ENCODE measurements at places on chromosomes 16 and 17. TPM values are rescaled to one million over a fixed set of nuclear protein-coding genes. Genes with fewer than 3 reads are reported as not detected.

DNA sequence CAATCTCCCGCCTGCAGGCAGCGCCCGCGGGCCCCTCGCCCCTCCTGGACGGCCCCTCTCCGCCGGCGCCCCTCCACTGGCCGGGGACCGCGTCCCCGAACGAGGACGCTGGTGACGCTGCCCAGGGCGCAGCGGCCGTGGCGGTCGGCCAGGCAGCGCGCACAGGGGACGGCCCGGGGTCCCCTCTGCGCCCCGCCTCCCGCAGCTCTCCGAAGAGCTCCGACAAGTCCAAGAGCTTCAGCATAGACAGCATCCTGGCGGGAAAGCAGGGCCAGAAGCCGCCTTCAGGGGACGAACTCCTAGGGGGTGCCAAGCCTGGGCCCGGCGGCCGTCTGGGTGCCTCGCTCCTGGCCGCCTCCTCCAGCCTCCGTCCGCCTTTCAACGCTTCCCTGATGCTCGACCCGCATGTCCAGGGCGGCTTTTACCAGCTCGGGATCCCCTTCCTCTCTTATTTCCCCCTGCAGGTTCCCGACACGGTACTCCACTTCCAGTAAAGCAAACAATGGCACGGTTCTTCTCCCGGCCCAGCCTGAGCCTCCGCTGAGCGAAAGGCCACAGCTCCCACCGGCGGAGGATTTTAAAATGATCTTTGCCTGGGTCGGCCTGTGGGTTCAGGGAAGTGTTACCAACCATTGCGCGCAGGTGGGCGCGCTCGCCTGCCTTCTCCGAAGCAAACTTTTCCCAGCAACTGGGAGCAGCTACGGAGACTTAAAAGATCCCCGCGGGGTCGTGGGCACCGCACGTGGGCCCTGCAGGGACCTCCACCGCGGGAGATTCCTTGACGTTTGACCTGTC, 1.1 kb downstream of the FOXL1 start:
- no peak overlapping the region for H3K27ac ChIP-seq
- no peaks in the 10 kb centered on the region for H3K36me3 ChIP-seq
- H3K27me3 ChIP-seq, result peaks cover 62% of the 10 kb centered on the region
- no peak overlapping the region for H3K4me3 ChIP-seq
- peaks cover 9% of the 10 kb centered on the region for H3K4me1 ChIP-seq

GRCh38 chr16:86529160-86529559, 18.8 kb downstream of the FOXF1 start:
- H3K27me3 ChIP-seq, result no peaks in the 10 kb centered on the region
- H3K36me3 ChIP-seq, result no peaks in the 10 kb centered on the region
- H3K27ac ChIP-seq, result no peak overlapping the region
- no peak for DNase-seq

GRCh38 chr16:89334461-89334860, 117.0 kb downstream of the ZNF778 start:
- no peak overlapping the region for H3K27ac ChIP-seq
- H3K27me3 ChIP-seq, result no peaks in the 10 kb centered on the region
- H3K36me3 ChIP-seq, result peaks cover 4% of the 10 kb centered on the region

DNA sequence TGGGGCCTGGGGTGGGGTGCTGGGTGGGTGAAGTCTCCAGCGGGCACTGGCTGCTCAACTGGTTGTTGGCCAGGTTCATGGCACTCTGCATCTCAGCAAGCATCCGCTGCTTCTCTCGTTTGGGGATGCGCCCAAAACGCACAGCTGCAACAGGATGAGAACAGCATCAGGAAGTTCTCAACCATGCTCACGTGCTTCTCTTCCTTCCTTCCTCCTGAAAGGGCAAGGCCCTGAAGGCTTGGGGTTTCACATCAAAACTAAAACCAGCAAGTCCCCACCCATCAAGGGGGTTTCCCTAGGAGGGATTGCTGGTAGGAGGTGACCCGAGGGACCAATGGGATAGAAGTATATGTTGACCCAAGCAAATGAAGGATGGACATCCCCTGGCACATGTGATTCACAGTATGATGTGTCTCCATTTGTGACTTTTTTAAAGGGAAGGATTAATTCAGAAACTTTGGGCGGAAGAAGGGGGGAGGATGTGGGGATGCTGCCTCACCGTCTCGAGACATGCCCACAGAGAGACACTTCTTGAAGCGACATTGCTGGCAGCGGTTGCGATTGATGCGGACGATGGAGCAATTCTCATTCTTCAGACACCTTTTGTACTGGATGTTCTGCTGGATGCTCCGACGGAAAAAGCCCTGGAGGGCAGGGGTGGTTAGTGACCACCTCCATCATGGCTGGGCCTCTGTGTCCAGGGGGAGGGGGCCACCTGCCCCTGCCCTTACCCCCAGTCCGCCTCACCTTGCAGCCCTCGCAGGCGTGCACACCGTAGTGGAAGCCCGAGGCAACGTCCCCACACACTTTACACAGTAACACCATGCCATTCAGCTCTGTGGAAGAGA, 4.2 kb downstream of the NR1D1 start:
- H3K4me1 ChIP-seq, result peaks cover 77% of the 10 kb centered on the region
- peaks cover 43% of the 10 kb centered on the region for H3K36me3 ChIP-seq
- peak overlapping the region; percentile 77 for H3K4me3 ChIP-seq
- DNase-seq, result peak; percentile 91
- H3K27me3 ChIP-seq, result no peaks in the 10 kb centered on the region

GRCh38 chr17:8966926-8967325, 1.4 kb upstream of the PIK3R5 start:
- H3K27me3 ChIP-seq, result no peaks in the 10 kb centered on the region
- no peak for DNase-seq
- H3K36me3 ChIP-seq, result peaks cover 40% of the 10 kb centered on the region
- peak overlapping the region; percentile 100 for H3K4me3 ChIP-seq
- peaks cover 44% of the 10 kb centered on the region for H3K4me1 ChIP-seq

GRCh38 chr17:10046786-10047785, 142.0 kb upstream of the RCVRN start:
- H3K4me1 ChIP-seq, result peaks cover 2% of the 10 kb centered on the region
- no peaks in the 10 kb centered on the region for H3K27me3 ChIP-seq
- H3K27ac ChIP-seq, result no peak overlapping the region

- H3K27ac ChIP-seq, result no peak overlapping the region
- H3K27me3 ChIP-seq, result no peaks in the 10 kb centered on the region
- DNase-seq, result no peak
- no peaks in the 10 kb centered on the region for H3K4me1 ChIP-seq
- no peak overlapping the region for H3K4me3 ChIP-seq
These were observed 125.4 kb downstream of the MAP2K6 start for GRCh38 chr17:69539781-69540319.

DNA sequence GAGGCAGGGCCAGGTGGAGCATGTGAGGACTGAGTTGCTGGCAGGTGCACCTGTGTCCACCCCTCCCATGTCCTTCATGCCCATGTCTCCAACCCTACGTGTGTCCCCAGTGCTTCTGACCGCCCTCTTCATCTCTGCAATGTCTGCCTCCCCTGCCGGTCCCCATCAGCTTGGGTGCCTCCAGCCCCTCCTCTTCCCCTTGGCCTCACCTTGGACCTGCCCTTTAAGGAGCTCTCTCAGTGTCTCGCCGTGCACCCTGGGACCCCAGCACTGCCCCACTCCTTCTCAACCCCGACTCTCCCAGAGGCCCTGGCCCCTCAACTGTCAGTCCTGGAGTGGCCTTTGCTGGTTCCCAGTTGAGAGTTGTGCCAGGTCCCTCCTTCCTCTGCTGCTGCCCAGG, 15.0 kb downstream of the RIPOR1 start:
- no peak for DNase-seq
- H3K27me3 ChIP-seq, result no peaks in the 10 kb centered on the region
- no peak overlapping the region for H3K4me3 ChIP-seq
- peaks cover 54% of the 10 kb centered on the region for H3K4me1 ChIP-seq

GRCh38 chr17:51456942-51457341, 196.6 kb downstream of the UTP18 start:
- H3K4me1 ChIP-seq, result no peaks in the 10 kb centered on the region
- H3K36me3 ChIP-seq, result no peaks in the 10 kb centered on the region

DNA sequence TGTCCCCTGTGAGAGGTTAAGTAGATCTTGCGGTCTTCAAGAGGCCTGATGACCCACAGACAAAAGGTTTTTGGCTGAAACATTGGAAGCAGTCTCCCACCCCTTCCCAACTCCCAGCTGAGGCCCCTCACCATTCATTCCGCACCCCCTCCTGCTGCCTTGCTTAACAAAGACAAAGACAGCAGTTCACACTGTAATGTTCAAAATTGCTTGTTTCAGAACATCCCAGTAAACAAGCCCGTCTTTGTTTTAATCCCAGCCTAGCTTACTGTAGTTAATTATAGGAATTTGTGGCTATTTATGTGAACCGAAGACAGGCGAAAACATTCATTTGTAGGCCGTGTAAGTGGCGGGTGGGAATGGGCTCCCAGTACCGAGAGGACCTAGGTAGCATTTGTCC, 55.7 kb downstream of the IRX5 start:
- H3K27me3 ChIP-seq, result no peaks in the 10 kb centered on the region
- no peak overlapping the region for H3K27ac ChIP-seq
- H3K36me3 ChIP-seq, result no peaks in the 10 kb centered on the region

DNA sequence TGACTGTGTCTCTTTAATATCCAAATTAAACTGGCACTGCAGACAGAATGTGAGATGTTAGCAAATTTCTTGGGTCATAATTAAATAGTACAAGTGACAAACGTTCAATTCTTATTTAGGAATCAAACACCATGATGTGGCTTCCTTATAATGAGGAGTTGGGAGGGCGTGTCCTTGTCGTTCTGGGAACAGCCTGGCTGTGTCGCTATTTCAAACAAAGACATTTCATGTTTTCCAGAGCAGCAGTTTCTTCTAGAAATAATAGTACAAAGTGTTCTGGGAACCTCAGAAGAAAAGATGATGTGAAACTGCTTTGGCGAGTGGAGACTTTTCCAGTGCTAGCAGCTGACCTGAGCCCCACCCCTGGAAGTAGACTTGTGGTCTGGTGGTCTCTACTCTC, 301.7 kb upstream of the N4BP1 start:
- H3K36me3 ChIP-seq, result no peaks in the 10 kb centered on the region
- no peak overlapping the region for H3K4me3 ChIP-seq
- DNase-seq, result no peak

DNA sequence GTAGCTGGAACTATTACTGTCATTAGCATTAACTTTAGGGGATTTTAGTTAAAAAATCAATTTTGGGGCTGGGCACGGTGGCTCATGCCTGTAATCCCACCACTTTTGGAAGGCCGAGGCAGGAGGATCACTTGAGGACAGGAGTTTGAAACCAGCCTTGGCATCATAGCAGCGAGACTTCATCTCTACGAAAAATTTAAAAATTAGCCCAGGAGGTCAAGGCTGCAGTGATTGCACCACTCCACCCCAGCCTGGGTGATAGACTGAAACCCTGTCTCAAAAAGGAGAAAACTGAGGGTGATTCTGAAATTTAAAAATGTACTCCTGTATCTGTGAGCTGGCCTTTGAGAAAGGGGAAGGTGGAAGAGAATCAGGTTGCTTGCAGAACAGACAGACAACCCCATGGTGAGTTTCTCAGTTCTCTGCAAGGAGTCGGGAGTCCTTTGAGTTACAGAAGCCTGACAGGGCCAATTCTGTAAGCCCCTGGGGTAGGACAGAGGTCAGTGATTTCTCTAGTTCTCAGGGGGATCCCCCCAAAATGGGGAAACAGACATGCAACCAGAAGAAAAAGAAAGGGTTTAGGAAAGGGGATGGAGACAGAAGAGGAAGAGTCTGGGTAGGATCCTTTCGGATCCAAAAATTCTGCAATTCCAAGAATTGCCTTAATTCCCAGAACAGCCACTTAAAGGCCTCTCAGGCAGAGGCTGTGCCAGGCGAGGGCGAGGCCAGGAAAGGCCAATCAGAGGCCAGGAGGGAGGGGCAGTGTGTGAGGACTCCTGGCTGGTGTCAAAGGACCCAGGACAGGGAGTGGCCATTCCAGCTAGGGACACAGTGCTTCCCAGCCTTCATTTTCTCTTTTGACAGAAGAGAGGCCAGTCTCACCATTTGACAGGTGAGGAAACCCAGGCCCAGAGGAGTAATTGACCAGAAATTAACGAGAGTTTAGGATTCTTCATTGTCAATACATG, 6.7 kb downstream of the NUPR1 start:
- H3K27ac ChIP-seq, result no peak overlapping the region
- DNase-seq, result no peak
- no peaks in the 10 kb centered on the region for H3K36me3 ChIP-seq
- no peaks in the 10 kb centered on the region for H3K27me3 ChIP-seq

DNA sequence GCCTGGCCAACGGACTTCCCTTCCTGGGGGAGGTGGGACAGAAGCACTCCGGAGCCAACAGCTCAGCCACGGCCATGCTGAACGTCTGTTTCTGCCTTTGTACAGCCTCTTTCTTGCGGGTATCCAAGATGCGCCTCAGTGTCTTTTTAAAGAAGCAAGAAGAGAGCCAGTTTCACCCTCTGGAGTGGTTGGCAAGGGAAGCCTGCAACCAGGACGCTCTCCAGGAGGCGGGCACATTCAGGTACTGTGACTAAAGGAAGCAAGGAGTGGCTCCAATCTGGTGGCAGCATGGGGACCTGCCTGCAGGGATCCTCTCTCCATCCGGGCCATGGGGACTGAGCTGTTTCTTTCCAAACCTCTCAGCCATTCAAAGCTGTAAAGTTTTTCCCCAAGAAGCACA, 60.6 kb upstream of the ENDOV start:
- no peak overlapping the region for H3K27ac ChIP-seq
- H3K4me3 ChIP-seq, result no peak overlapping the region
- DNase-seq, result no peak
- peaks cover 92% of the 10 kb centered on the region for H3K36me3 ChIP-seq

DNA sequence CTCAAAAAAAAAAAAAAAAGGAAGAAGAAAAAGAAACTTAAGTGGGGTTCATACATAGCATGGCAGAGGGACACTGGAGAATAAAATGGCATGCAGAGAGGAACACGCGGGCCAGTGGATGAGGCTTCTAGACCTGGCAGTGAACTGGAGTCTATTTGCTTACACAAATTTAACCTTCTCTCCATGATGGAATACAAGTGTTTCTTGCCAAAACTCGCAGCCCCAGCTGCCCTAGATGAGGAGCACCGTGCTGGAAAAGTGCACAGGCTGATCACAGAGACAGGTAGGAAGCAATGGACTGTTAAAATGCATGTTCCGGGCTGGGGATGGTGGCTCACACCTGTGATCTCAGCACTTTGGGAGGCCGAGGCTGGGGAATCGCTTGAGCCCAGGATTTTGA, 9.3 kb downstream of the SSTR2 start:
- H3K4me3 ChIP-seq, result no peak overlapping the region
- H3K27ac ChIP-seq, result no peak overlapping the region
- DNase-seq, result no peak
- H3K27me3 ChIP-seq, result peaks cover 5% of the 10 kb centered on the region
- peaks cover 12% of the 10 kb centered on the region for H3K4me1 ChIP-seq
- no peaks in the 10 kb centered on the region for H3K36me3 ChIP-seq

The CDH5 gene
- total RNA-seq, result not detected

The TP53TG3C gene
- not detected for total RNA-seq

The LPCAT2 gene
- 1.3 TPM for total RNA-seq

The ADAMTS18 gene
- total RNA-seq, result not detected

The SMTNL2 gene
- total RNA-seq, result not detected

The C17orf107 gene
- total RNA-seq, result 0.98 TPM

The PRR29 gene
- total RNA-seq, result 15.1 TPM

The PLEKHH3 gene
- 3.1 TPM for total RNA-seq

The SLC47A2 gene
- not detected for total RNA-seq

All from activated CD4-positive, alpha-beta memory T cell treated with anti-CD3 and anti-CD28 coated beads, Interleukin-2, amount 10 ng/mL, durations not matched to agents 7 days and 5 days (primary cell).